ENCODE measurements at places on chromosomes 3 and 15. TPM values are rescaled to one million over a fixed set of nuclear protein-coding genes. Genes with fewer than 3 reads are reported as not detected.

TTLL13 gene
- total RNA-seq = 0.71 TPM

APOD gene
- total RNA-seq = 6,445 TPM

STOML1 gene
- total RNA-seq = 15.2 TPM

STAB1 gene
- 256 TPM for total RNA-seq

GOLGA6L7 gene
- total RNA-seq = not detected

SELENOS gene
- 74.4 TPM for total RNA-seq

USP50 gene
- total RNA-seq = 1.1 TPM

FMN1 gene
- 10.0 TPM for total RNA-seq

CPN2 gene
- not detected for total RNA-seq

NT5DC2 gene
- 78.3 TPM for total RNA-seq

KNG1 gene
- total RNA-seq = not detected

MESD gene
- total RNA-seq = 35.3 TPM

CCR8 gene
- total RNA-seq = not detected
